ENCODE measurements at places on chromosomes 12 and 14.

- DNase-seq = no peak
Observed at GRCh38 chr14:54208751-54209150, 188.1 kb upstream of the CDKN3 start.

DNA sequence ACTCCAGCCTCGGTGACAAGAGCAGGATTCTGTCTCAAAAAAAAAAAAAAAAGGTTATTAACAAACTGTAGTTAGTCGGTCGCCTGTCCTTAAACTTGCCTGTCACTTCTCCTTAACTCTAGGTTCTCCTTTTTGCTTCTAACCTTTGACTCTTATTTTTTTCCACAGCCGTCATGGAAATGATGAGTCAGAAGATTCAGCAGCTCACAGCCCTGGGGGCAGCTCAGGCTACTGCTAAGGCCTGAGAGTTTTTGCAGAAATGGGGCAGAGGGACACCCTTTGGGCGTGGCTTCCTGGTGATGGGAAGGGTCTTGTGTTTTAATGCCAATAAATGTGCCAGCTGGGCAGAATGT, 418 bp upstream of the MYG1 start:
- no peak for DNase-seq

GRCh38 chr12:25988505-25988904, 30.0 kb downstream of the RASSF8 start:
- no peak for DNase-seq

DNA sequence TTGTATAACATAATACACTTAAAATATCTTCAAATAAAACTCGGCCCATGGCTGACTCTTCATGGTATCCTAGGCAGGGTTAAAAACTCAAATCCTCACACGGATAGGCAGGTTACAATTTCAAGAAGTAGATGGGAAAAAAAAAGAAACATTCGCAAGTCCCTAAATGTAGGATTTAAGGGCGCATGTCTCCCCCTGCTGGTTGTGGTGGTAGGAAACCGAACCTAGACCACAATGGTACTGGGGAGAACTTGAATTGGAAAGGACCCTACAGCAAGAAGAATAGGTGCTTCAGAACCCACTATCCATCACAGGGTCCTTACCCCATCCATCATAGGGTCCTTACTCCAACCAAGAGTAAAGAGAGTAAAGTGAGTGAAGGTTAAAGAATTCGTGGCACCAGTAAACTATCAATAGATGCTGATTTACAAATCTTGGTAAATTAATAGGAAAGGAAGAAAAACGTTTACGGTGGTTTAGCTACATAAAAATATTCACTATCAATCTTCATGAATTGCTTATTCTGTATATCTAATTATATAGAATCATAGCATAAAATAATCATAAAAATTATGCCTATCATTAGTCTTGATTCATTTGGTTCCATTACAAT, 3.3 kb upstream of the CIPC start:
- peak; percentile 31 for DNase-seq

- no peak for DNase-seq
Observed at GRCh38 chr14:94542111-94542810, 19.0 kb upstream of the SERPINA4 start.

DNA sequence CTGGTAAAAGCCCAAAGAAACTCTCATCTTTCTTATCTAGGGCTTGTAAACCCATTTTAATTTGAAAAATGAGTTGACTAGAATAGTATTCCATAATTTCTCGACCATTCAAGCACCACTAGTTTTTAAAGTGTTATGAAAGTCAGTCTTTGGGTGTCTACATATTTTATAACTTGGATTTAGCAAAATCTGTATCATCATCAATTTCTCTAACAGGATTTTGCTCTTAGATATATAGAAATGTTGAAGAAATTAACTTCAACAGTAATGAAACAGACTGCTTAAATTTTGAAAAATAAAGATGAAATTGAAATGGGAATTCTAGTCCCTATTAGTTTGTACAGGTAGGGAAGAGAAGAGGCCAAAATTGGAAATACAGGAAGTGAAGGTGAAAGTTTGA, 32.8 kb downstream of the MSRB3 start:
- no peak for DNase-seq

- DNase-seq = no peak
Observed at GRCh38 chr12:47778881-47779280, 5.8 kb downstream of the SLC48A1 start.

DNA sequence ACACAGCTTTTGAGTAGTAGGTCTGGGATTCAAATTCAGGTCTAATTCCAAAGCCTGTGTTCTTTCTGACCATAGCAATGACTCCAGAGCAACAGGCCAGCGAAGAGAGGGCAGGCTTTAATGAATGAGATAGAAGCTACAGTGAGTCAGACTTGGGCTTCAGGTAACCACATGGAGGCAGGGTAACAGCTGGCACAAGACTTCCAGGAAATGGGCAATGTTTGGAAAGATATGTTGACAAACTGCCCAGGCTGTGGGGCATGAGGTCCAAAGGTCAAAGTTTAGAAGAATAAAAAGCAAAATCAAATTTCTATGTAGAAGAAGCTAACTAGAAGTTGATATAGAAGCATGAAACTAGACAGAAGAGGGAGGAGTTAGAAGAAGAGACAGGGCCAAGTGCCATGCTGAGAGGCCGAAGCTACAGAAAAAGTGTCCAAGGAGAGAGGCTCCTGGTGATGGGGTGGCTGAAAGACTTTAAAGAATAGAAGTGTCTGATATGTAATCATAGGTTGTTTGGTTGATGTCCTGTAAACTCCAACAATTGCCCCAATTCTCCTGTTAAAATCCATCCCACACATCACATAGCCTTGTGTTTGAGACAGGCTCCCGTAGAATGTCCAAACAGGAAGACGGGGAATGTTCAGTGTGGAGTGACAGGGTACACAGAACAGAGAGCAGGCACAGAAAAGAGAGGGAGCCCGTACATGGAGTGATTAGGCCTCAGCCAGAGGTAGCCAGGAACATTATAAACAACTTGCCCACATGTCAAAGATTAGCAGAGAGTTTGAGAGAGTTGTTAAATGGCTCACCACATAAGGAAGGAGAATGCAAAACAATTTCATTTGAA, 384.7 kb downstream of the CCDC91 start:
- no peak for DNase-seq

- no peak for DNase-seq
Observed at GRCh38 chr12:19316425-19316824, 122.9 kb upstream of the AEBP2 start.

GRCh38 chr12:13156277-13156676, 40.2 kb upstream of the EMP1 start:
- DNase-seq = no peak

- no peak for DNase-seq
Observed at GRCh38 chr14:100048786-100049185, 16.4 kb upstream of the EVL start.

GRCh38 chr14:94935706-94936300, 165.9 kb upstream of the GSC start:
- DNase-seq = no peak

- DNase-seq = no peak
Observed at GRCh38 chr14:89443042-89443629, 26.1 kb upstream of the FOXN3 start.

DNA sequence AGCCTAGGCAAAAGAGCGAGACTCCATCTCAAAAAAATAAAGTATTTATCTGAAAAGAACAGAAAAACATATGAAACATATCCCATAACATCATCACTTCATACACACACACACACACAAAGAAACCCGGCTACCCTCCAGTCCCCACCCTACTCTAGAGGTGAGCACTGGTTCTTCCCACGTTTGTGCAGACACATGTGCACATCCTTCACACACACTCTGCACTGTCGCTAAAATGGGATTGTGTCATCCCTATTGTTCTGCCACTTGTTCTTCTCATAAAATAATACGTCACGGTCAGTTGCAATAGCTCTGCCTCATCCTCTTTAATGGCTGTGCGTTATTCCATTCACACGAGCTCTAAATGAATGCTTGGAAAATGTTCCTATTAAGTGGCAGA, 85.9 kb upstream of the ANO2 start:
- DNase-seq = no peak

DNA sequence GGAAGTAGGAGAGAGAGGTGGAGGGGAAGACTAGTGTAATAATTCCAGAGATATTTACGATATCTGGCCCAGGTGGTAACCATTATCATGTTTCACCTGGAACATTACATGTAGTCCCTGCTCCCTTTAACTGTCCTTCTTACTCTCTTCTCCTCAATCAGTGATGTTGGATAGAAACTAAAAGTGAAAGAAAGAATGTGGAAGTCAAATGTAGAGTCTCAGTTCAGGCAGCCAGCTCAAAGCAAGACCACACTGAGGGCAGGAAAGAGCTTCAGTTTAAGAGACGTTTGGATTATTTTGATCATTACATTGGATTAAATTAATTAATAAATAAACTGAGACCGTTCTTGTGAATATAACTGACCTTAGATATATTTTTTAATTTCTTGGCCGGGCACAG, 594.4 kb downstream of the FLRT2 start:
- DNase-seq = no peak

GRCh38 chr12:84315926-84316325, 596.7 kb downstream of the SLC6A15 start:
- DNase-seq = no peak

DNA sequence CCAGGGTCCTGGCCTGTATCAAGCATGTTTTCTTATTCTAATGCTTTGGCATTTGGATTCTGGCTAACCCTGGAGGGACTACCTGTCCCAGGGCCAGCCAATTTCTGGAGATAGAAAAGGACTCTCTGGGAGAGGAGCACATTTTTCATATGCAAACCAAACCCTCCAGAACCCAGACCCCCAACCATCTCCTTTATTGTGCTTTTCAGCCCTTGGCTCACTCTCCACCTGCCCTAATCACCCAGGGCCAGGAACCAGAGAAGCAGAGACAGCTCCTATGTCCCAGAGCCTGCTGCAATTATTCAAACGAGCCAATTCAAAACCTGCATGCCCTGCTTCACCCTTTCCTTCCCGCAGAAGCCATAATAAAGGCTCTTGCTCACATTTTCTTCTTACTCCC, 23.8 kb downstream of the HSPB8 start:
- DNase-seq = no peak

- DNase-seq = no peak
Observed at GRCh38 chr14:81474685-81475324, 58.8 kb downstream of the SEL1L start.

DNA sequence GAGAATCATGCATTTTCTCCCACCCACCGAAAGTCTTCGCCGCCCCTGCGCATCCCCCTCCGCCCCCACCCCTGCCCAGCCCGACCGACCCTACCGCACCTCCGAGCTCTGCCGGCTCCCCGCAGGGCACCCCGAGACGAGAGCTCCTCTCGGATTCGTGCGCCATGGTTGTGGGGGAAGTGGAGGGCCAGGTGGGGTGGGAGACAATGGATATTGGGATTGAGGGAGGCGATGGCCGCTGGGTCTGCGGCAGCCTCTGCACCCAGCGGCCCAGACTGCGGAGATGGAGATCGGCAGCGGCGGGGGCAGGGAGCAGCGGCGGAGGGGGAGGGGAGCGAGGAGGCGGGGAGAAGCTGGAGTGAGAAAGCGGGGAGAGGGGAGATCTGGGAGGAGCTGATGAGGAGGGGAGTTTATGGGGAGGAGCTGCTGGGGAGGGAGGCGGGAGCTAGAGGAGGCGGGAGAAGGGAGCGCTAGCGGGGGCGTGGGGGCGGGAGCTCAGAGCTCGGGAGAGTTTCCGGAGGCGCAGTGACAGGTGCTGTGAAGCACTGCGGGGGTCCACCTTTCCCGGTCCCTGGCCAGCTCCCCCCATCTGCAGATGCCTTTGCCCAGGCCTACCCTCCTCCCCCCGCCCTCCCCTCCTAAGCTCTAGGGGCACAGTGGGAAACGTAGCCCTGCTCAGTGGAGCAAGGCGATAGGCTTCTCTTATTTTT, at the start of gene SALL2:
Gene SALL2, minus strand, starts transcription at position 385 of the 710 bp plus-strand sequence. Its CDS starts 219 bp downstream, at position 166.
- DNase-seq = no peak

DNA sequence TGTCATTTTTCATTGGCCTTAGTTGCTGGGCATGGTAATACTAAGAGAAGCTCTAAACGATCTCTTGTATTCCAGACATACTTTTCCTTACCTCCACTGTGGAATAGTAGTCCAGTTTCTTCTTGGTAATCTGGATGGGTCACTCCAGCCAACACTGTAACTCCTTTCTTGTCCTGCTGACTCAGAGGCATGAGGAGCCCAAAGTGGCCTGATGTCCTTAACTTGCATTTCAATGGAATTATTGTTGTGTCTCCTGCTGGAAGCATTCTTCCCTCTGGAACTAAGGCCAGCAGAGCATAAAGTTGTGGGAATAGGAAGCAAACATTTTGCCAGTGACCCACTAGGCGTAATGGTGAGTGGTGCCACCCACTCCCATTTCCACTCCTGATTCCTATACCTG, 33.1 kb downstream of the DAAM1 start:
- DNase-seq = no peak

DNA sequence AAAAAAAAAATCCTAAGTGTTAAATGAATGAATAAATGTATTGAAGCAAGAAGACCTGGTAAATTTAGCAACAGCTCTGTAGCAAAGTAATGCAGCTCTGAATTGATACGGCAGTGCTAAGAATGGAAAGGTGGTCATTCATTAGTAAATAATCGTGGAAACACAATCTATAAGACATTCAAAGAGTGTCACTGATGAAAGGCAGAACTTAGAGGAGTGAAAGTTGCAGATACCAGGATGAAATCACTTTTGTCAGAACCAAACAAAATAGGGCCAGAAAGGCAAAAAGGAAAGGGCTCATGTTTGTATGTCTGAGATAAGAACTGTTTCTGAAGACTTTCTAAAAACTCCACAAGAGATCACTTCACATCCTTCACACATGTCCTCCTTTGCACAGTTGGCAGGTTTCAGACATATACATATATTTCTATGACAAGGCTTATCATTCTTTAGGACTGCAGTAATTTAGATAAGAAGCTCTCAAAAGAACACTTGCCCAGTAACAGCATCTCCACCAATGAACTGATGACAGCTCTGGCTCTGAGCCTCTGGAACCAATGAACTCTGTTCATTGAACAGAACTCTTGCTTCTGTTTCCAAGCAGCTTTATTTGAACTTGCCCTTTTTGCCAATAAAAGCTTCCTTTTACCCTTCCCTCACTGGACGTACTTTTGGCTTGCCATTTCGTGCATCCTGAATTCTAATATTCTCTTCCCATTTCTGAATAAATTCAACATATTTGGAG, 4.2 kb upstream of the LRR1 start:
- DNase-seq = no peak

GRCh38 chr14:69992564-69992963, 113.3 kb downstream of the SMOC1 start:
- DNase-seq = no peak

GRCh38 chr12:132986885-132987225, 688 bp downstream of the ZNF26 start:
- DNase-seq = no peak
